Left lung (tissue), 14 donors: ENCODE measurements at places on chromosomes 3 and 15. TPM values are rescaled to one million over a fixed set of nuclear protein-coding genes. Genes with fewer than 3 reads are reported as not detected.

Gene AP3B2
- 0.82 TPM for total RNA-seq

Gene CYP8B1
- not detected for total RNA-seq

Gene LRRC31
- 0.29 TPM for total RNA-seq

Gene CCK
- total RNA-seq: not detected
